AG04449 (cell line): ENCODE measurements at places on chromosomes 4 and X.

GRCh38 chr4:175614890-175615289, 197.2 kb downstream of the GPM6A start:
- no peak for DNase-seq

- no peak for DNase-seq
Observed at GRCh38 chrX:154057791-154058190, 38.1 kb upstream of the IRAK1 start.

GRCh38 chr4:61507091-61507490, 307.0 kb downstream of the ADGRL3 start:
- DNase-seq: no peak

DNA sequence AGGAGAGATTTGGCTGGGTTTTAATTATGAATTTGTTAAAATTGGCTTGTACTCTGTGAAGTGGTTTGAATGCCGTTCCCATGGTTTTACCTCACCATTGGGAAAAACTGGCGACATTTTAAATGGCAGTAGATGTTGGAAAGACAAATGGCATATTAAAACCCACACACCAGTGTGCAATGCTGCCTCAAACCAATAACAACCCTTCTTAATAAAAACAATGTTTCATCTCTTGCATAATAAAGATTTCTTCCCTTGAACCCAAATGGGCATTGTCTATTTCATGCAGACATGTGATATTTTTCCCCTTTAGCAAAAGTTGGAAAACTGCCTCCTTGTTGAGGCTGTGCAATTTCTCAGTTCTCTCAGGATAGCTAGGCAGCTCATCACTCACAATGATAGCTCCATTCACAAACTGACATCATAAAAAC, 33.7 kb downstream of the GABRB1 start:
- no peak for DNase-seq

- DNase-seq: no peak
Observed at GRCh38 chr4:41934514-41934900, 722 bp upstream of the TMEM33 start.

DNA sequence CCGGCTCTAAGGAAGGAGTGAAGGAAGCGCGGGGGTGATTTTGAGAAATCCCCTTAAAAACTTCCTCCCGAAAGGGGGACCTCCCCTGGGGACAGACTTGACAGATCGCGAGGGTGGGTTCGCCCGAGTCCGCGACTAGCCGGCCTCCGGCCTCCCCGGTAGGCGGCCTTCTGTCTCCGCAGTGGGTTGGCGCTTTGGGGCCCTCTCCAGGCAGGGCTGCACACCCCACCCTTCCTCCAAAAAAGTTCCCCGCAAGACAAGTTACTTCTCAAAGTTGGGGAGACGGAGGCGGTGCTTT, 24.8 kb downstream of the HOPX start:
- no peak for DNase-seq

GRCh38 chr4:107114059-107114458, 77.9 kb upstream of the DKK2 start:
- DNase-seq: no peak
